Motor neuron (in vitro differentiated cells): ENCODE measurements at places on chromosomes 5 and 9.
A peak's percentile ranks its signal among the peaks of the same experiment; 100 is the strongest.

GRCh38 chr5:43691275-43691674 is 88.3 kb downstream of the NNT start:
- ATAC-seq, result no peak

- no peak for ATAC-seq
Measured at GRCh38 chr5:115439042-115439441, 105.5 kb downstream of the FEM1C start.

GRCh38 chr5:67844924-67845323 is 370.6 kb upstream of the PIK3R1 start:
- ATAC-seq, result no peak

- peak; percentile 34 for ATAC-seq
Measured at GRCh38 chr5:115626445-115626823, 598 bp upstream of the TMED7 start.

GRCh38 chr5:82748688-82749460 is 328.3 kb downstream of the TMEM167A start:
- no peak for ATAC-seq

DNA sequence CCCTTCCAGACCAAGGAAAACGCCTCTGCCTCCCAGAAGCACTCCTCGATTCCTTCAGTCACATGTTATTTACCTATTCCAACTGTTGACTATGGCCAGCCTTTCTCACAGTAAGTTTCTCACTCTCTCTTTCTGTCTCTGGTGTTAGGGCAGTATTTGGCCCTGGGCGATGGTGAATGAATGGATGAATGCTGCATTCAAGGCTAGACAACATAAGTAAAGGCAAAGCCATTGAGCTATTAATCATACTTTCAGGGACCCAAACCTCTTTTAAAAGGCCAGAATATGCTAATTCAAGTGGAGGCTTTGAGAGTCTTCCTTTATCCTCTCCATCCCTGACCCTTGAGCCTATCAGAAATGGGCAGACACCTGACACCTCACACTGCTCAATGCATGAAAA is 78.5 kb downstream of the SEC61B start:
- ATAC-seq, result no peak

- ATAC-seq, result no peak
Measured at GRCh38 chr5:135220394-135221186, 178.4 kb downstream of the MACROH2A1 start.

DNA sequence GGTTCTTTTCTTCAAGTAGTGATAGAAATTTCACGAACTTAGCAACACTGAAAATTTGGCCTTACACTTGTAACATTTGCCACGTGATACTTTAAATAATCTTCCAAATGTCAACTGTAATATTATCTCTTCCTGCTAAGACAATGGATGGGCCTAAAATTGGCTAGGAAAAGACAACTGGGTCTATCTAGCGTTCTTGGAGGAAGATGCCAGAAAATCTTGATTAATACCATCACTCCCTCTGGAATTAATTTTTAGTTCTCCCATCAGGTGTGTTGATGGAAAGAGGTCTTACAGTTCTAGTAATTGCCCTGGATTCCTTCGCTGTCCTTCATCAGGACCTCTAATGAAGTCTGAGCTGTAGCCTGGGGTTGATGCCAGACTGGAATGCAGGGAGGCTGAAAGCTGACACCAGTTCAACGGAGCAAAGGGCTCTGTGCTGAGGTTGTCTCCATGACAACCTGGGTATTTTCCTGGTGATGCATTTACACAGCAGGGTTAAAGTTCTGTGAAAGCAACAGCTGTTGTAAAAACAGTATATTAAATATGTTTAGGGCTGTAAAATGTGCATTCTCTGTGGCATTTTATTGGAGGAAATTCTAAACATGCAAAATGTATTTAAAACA is 92.3 kb downstream of the GAS1 start:
- peak; percentile 81 for ATAC-seq

GRCh38 chr5:127551410-127552041 is 34.1 kb downstream of the PRRC1 start:
- ATAC-seq, result no peak

GRCh38 chr5:139012176-139012575 is 137.0 kb upstream of the LRRTM2 start:
- ATAC-seq, result no peak

GRCh38 chr5:61333321-61333953 is 1.4 kb downstream of the ZSWIM6 start:
- ATAC-seq, result peak; percentile 2

GRCh38 chr9:79471580-79472543 is 99.9 kb upstream of the TLE4 start:
- ATAC-seq, result peak; percentile 71

DNA sequence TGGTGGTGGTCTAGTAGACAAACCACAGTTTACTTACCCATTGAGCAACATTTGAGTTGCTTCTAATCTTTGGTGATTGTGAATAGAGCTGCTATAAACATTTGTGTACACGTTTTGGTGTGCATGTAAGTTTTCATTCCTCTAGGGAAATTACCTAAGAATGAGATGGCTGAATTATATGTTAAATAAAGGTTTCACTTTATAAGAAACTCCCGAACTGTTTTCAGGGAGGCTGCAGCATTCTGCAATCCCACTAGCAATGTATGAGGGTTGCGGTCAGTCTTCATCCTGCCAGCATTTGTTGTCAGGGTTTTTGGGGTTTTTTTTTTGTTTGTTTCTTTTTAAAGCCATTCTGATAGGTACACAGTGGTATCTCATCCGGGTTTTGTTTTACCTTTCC is 45.7 kb upstream of the PPARGC1B start:
- ATAC-seq, result peak; percentile 18

DNA sequence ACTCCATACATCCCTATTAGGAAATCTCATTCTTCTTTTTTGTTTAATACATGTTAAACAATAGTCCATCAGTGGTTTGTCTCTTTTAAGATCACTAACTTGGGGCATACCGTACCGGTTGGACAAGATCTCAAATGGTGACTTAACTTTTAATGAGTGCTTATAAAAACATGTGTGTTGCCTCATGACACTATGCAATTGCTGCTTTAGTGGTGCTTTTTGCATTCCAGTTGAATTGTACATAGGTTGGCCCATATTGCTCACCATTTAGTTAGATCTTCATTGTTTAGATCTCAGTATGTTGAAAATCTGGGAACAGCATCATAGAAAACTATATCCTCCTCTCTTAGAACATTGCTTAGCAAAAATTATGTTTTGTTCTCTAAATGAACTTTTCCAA is 17.8 kb downstream of the C9orf85 start:
- ATAC-seq, result no peak

GRCh38 chr5:102537011-102537410 is 38.2 kb upstream of the SLCO6A1 start:
- no peak for ATAC-seq

DNA sequence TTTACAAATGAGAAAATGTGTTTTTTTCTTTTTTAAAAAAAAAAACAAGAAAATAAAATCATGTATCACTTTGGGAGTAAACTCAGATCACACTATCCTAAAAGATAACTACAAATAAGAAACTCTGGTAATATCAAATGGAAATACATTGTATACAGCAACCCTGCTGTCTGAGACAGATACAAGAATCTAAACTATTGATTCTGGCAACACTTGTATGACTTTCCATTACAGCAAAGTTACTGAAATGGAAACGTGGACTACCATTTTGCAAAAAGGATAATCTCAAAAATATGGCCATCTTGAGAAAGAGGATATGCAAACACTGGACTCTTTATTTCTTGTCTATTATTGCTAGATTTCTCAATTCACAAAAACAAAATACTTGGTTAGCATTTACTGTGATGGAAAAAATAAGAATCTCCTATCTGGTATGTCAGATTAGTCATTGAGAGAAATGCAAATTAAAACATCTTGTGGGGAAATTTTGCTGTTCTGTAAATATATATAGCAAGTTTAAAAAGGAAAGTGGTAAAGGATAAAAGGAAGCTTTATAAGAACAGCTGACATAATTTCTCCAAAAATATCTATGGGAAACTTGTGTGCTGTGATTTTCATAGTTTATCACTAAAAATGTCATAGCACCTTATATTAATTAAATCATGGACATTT is 112.9 kb upstream of the FER start:
- no peak for ATAC-seq

GRCh38 chr9:114895521-114895991 is 34.8 kb downstream of the TNFSF8 start:
- ATAC-seq, result no peak

- ATAC-seq, result no peak
Measured at GRCh38 chr9:87834357-87834756, 48.3 kb upstream of the SPATA31E1 start.

GRCh38 chr9:124222918-124223720 is 34.6 kb upstream of the NEK6 start:
- peak; percentile 98 for ATAC-seq

DNA sequence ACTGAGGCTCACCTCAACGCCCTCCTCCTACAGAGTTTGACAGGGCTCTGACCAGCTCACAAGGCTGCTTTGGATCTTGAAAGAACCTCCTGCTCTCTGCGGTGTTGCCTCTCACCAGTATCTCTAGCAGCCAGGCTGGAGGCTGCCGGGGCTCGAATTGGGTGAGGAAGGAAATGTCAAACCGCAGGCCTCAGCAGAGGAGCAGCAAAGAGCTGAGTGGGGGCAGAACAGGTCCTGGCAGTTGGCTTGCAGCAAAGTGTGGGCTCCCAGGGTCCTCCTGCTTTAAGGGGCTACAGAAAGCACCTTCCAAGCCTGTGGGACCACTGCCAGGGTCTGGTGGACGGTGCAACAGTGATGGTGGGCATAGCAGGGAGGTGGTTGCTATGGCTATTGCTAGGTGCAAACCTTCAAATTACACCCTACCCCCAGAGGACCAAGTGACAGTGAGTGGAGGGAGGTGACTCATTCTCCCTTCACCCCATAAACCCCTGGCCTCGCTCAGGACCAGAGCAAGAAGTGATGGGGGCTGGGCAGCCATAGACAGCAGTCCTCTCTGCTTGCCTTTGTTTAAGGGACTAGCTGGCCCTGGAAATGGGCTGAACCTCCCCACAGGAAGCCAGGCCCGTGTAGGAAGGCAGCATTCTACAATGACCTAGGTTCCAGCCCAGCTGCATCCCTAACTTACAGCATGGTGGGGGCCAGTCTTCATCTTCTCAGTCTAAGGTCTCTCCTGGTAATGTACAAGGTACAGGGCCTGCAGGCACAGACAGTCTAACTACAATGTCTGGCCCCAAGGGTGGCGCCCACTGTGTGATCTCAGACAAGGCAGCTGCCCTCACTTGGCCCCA is 18.7 kb downstream of the LCP2 start:
- ATAC-seq, result no peak

DNA sequence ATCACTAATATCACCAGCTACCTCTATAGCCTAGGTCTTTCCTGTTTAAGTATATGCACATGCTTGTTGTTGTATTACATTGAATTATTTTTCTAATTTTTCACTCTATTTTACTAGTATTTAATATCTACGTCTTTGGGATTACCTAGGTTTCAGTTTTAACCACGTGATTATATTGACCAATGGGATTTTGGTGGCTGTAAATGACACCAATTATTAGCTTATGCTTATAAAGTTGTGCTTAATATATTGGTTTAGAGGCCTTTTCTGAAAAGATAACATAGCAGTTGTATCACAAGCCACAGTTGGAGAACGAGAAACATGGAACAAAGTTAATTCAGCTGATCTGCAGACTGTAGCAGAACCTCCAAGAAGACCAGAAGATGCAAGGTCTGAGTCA is 104.8 kb upstream of the PRDM9 start:
- ATAC-seq, result no peak

DNA sequence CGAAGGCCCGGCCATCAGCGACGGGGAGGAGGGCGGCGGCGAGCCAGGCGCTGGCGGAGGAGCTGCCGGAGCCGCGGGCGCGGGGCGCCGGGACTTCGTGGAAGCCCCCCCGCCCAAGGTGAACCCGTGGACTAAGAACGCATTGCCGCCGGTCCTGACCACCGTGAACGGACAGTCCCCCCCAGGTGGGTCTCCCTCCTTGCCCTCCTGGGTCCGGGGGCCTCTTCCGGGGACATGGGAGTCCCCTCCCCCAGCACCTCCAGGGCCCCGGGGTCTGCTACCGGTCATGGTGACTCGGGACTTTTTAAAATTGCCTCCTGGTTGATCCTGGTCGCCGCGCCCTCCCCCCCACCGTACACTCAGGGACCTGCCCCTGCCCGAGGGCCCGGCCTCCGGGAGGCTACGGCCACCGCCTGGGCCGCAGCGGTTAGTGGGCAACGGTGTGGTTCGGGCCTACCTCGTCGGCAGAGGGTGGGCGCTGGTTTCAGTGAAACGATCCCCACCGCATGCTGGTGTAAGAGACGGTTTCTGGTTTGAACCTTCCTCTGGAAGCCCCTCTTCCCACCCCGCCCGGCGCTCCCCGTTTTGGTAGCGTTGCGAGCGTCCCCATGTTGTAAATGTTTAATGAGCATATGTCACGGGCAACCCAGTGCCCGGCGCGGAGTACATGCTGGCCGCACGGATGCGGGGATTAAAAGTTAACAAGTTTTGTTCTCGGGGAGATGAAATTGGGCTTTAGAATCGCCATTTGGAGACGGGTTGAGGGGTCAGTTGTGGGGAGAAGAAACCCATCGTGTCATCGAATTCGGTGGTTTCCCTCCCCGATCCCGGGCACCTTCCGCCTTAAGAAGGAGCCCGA is 1.1 kb downstream of the LARP1 start:
- ATAC-seq, result no peak

DNA sequence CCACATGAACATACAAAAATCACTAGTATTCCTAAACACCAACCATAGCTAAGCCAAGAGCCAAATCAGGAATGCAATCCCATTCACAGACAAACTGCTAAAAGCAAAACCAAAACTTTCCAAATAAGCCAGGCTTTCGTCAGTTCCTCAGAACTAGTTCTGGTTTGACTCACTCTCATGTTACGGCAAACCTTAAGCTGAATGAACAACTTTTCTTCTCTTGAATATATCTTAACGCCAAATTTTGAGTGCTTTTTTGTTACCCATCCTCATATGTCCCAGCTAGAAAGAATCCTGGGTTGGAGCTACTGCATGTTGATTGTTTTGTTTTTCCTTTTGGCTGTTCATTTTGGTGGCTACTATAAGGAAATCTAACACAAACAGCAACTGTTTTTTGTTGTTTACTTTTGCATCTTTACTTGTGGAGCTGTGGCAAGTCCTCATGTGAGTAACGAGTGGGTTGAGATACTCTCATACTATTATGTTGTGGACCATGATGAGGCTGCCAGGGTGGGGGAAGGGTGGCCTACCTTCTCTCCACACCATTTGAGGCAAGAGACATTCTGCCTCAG is at the start of gene PDCD1LG2:
TSS of gene PDCD1LG2 (plus strand) at position 172 of the 572 bp plus-strand sequence. CDS start 12,016 bp downstream, outside the sequence.
- ATAC-seq, result no peak

GRCh38 chr9:84170521-84171141 is 169.9 kb downstream of the SLC28A3 start:
- peak; percentile 19 for ATAC-seq

GRCh38 chr5:53381-54174 is 38.4 kb upstream of the PLEKHG4B start:
- ATAC-seq, result peak; percentile 95

DNA sequence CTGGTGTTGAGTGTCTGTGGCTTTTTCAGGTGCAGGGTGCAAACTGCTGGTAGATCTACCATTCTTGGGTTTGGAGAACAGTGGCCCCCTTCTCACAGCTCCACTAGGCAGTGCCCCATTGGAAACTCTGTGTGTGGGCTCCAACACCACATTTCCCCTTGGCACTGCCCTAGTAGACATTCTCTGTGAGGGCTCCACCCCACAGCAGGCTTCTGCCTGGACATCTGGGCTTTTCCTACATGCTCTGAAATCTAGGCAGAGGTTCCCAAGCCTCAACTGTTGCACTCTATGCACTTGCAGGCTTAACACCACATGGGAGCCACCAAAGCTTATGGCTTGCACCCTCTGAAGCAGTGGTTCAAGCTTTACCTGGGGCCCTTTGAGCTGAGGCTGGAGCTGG is 80.9 kb downstream of the BARX1 start:
- ATAC-seq, result no peak
